ENCODE measurements at places on chromosomes 16 and 17.
A peak's percentile ranks its signal among the peaks of the same experiment; 100 is the strongest.

DNA sequence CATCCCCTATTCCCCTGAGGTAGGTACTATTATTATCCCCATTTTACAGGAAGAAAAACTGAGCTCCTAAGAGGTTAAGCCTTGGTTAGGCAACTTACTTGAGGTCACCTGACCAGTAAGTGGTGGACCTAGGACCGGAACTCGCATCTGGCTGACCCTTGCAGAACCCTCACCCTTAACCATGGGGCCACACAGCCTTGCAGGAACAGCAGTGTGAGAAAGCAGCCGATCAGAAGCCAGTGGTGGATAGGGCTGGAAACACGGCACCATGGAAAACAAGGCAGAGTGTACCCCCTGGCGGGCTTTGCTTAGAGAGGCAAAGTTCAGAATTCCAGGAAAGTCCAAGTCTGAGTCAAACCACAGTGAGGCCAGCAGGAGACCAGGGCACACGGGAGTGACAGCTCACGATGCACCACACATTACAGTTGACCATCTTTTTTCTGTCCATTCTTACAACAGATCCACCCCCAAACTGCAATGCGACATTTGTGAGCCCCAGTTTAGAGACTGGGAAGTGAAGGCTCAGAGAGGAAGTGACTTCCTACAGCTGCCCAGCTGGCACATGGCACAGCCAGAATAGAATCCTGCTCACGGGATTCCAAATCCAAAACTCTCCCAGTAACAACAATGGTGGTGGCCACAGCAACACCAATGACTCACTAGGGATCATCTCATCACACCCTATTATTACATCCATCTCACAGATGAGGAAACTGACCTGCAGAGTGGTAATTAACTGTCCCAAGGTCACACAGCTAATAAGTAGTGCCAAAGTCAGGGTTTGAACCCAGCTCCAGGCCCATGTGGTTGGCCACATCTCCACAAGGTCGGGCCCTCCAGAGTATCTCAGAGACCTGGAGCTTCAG lies 20.3 kb downstream of the KIFC3 start:
- no peak for DNase-seq

DNA sequence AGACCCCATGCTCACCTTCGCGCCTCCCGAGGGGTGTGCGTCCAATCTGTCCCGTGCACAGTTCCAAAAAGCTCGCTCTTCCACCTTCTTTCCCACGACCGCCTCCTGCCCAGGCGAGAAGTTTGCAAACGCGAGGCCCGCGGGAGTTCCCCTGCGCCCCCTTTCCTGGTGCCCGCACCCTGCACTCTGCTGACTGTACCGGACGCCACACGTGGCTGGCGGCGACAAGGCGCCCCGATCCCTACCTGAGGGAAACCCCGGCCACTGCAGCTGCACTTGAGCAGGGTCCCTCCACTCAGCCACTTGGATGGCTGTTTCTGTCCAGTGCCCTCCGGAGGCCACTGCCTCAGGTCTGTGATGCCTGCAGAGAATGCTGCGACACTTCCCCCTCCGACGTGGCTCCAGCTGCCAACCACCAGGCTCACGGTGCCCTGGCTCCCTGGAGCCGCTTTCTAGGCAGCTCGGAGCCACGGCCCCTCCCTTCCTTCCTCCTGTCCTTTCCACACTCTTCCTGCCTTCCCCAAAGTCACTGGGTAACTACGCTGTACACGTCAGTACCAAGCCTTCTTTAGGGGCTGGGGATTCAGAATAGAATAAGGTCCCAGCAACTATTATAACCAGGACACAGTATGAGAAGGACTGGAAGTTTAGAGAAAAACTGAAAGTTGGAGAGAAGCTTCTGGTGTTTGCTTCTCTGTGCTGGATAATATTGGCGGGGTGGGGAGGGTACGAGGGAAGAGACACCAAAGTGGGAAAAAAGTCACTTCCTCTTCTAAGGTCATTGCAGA lies at the start of gene MLKL:
Gene MLKL (minus strand): TSS at position 425 of the 788 bp plus-strand sequence. CDS start 5,105 bp downstream, outside the sequence.
- peak; percentile 51 for DNase-seq

DNA sequence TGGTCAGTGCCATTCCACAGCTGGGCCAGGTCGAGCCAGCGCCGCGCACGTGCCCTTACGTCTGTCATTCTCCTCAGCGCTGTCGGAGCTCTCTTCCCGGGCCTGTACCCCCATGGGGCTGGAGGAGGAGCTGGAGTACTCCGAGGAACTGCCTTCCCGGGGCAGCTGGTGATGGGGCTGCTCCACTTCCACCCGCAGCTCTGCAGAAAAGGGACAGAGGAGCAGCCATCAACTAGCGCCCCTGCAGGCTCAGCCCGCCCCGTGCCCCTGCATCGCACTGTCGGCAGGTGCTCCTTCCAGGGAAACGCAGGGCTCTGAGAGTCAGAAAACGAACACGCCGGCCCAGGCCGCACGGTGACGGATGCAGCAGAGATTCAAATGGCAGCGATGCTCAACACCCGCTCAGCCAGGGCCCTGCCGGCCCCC lies 20.9 kb downstream of the MAP1LC3B start:
- no peak for DNase-seq

GRCh38 chr16:48136547-48137360 lies 19.0 kb downstream of the ABCC12 start:
- no peak for DNase-seq

GRCh38 chr17:77153999-77154586 lies 13.3 kb downstream of the SEC14L1 start:
- DNase-seq = no peak

DNA sequence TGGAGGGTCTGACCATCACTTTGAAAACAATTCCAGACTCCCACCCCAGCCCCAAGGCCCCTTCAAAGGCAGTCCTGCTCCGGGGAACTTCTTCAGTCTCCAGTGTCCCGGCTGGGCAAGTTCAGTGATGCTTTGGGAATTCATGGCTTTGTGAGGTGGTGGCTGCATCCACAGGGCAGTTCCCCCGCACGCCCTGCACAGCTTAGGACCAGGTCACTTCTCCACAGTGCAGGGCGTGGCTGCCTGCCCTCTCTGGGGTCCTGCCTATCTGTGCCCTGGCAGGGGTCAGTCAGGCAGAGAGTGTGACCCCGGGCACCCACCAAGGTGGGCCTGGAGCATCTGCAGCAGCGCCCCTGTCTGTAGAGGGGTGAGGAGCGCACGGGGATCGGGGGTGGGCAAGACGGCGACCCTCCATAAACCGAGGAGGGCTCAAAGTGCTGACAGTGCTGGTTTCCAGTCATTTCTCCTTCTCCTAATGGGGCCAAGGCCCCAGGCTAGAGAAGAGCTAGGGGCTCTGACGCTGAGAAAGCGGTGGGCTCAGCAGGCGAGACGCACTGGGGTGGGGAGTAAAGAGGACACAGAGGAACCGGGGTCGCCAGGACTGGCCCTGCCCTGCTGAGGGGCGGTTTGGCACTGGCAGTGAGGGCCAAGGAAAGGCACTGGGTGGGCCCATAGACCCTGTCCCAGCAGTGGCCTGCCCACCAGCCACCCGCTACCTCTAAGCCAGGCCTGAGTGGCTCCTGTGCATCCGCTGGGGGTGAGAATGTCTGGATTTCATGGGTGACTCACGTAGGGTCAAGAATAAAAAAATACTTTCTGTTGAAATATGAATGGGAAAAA lies 4.2 kb upstream of the ARHGAP27 start:
- no peak for DNase-seq

DNA sequence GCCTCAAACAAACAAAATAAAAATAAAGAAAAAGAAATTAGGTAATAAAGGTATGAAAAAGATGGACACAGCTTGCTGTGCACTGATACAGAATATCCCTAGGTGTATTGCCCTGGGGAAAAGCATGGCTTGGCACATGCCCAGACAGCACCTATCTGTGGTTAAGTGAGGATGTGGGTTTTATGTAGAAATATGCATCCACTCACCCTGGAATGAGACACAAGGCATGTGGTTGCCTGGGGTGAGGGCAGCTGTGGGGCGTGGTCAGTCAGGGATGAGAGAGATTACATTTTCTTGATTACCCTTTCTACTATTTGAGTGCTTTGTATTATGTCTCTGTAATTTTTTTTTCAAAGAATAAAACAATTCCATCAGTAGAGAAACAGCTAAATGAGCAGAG lies 6.9 kb downstream of the PLLP start:
- DNase-seq = no peak

DNA sequence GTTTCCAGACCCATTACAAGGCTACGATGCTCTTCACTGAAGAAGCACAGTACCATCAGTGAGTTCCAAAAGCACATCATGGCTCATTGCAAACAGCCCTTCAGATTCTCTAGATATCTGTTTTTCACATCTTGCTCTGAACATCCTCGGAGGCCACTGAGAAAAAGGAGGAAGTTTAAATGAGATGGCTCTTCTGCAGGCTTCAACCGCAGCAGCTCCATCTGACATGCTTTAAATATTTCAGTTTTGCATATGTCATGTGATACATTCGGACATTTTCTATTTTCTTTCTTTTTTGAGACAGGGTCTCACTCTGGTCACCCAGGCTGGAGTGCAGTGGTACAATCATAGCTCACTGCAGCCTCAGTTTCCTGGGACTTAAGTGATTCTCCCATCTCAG lies 396.8 kb downstream of the NPIPA8 start:
- no peak for DNase-seq

- DNase-seq = no peak
These were observed 717 bp downstream of the CYBA start for GRCh38 chr16:88649924-88650748.

- DNase-seq = no peak
These were observed 169.7 kb upstream of the ZFHX3 start for GRCh38 chr16:73217654-73218053.

DNA sequence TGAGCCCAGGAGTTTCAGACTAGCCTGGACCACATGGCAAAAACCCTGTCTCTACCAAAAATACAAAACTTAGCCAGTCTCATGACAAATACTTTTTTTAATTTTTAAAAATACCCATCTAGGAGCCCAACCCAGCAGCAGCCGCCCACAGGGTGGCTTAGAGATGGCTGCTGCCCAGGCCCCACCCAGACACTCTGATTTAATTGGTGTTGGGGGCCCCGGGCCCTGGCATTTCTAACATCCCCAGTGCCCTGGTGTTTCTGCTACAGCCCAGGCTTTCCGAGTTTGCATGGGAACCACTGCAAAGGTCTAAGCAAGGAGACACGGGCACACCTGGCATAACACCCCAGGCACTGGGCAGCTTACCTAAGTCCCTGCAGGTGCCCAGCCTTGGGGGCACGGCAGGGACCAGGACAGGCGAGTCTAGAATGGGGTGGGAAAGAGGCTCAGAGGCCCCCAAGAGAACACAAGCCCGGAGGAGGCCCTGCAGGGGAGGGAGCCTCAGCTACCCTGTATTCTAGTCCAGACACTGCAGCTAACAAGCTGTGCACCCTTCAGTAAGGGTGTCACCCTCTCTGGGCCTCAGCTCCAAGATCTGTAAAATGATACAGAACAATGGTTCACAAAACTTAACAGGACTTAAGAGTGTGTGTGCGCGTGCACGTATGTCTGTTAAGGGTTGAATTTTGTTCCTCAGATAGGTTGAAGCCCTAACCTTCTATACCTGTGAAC lies 48.8 kb downstream of the RMI2 start:
- no peak for DNase-seq

- DNase-seq = no peak
These were observed 10.0 kb upstream of the SLC47A1 start for GRCh38 chr17:19523690-19524089.

DNA sequence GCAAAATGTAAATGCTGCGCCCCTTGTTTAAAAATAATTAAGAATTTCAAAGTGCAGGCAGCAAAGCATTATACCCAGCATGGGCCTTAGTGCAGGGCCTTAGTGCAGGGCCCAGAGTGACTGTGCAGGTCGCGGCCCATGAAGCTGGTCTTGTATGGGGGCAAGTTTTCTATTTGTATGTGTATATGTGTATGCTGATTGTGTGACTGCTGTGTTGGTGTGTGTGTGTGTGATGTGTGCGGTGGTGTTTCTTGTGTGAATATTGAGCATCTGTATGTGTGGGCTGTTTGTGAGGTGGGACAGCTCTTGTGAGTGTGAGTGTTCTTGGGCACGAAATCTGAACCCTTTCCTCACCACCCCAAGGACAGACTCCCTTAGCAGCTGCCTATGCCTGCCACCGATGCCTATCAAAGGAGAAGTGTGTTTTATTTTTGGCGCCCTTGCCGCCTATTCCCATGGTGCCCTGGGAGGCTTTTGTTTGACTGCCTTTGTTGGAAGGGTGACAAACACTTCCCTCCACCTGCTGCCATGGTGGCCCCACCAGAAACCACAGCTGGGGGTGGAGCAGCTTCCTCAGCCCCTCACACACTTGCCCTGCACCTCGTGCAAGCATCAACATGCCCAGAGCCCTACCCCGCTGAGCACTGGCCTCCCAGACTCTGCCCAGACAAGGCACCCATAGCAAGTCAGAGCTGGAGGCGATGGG lies 18.0 kb downstream of the CCR7 start:
- DNase-seq = peak; percentile 46

GRCh38 chr16:58266336-58266735 lies 28.5 kb downstream of the PRSS54 start:
- peak; percentile 56 for DNase-seq

DNA sequence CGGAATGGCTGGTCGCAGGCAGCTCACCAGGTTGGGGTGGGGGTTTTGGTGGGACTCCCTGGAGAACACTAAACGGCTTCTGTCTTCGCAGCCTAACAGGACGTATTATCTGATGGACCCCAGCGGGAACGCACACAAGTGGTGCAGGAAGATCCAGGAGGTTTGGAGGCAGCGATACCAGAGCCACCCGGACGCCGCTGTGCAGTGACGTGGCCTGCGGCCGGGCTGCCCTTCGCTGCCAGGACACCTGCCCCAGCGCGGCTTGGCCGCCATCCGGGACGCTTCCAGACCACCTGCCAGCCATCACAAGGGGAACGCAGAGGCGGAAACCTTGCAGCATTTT lies 59.7 kb downstream of the PDPK1 start:
- no peak for DNase-seq

GRCh38 chr17:63701868-63702720 lies 2.2 kb upstream of the LIMD2 start:
- DNase-seq = no peak

DNA sequence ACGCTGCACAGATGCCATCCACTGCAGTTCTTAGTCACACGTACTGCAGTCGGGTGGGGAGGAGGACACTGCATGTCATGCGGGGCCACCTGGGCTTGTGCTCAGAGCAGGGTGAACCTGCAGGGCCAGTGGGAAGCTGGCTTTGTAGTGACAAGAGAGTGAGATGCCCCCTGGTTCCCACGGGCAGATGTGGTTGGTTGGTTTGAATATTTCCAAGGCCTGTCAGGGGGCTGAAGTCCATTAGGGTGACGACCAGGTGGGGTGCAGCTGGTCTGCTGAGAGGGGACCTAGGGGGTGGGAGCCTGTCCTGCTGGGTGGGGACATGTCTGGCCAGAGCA lies 14.3 kb downstream of the ZNF213 start:
- no peak for DNase-seq

Data from left hindlimb (tissue), 1 donor.